ENCODE measurements at places on chromosomes 11 and 22. TPM values are rescaled to one million over a fixed set of nuclear protein-coding genes. Genes with fewer than 3 reads are reported as not detected.

The OR52I2 gene
- not detected for total RNA-seq

DNA sequence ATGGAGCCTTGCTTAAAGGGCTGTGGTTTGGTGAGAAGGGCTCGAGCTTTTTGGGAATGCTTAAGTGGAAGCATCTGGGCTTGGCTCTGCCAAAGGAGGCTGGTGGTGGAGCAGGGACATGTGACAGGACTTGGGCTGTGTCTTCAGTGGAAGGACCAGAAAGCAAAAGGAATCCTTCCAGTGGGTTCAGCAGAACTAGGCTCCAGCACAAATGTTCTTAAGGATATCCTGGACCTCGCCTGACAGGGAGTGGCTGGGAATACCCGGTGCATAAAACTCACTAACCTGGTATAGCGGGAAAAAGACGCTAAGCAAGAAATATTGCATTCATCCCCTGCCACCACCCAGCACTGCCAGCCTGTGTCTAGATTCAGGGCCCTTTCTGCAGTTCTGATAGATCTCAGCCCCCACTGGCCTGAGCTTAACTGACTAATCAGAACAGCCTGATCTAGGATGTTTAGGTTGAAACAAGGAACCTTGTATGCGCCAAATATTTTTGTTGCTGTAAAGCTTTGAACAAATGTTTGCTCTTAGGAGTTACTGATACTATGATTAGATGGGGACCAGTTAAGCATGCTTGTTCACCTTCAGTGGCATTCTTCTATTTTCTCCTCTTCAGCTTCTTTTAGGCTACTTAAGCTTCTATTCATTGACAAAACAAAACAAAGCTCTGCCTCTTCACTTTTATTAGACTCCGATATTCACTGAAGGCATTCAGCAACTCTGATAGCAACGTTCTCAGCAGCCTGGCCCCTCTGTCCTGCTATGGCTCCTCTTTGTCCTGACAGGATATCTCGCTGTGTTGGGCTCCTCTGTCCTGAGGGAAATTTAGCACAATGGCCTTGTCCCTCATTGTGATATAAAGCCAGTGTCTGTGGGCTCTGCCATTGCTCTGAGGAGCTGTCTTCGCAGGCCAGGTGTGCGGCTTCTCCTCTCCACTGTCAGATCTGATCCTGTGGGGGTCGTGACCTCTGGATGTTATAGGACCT lies 25.0 kb downstream of the PPFIBP2 start:
- DNase-seq: no peak

DNA sequence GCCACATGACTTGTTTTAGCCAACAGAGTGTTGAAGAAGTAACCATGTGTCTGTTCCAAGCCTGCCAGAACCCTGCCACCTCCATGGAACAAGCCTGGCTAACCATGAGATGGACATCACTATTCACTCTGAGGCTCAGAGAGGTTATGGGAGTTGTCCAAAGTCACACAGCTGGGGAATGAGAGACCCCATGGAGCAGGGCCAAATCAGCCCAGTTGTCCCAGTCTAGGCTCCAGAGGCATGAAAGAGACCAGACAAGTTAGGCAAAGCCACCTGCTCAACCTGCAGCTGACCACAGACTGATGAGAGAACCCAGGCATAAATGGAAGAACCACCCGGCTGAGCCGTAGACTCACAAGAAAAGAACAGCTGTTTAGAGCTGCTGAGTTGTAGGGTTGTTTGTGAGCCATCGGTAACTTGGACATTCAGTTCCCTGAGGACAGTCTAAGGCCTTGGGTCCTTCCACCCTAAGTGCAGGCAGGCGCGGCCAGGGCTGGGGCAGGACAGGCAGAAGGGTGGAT lies 74.7 kb upstream of the PHF21B start:
- DNase-seq: no peak

DNA sequence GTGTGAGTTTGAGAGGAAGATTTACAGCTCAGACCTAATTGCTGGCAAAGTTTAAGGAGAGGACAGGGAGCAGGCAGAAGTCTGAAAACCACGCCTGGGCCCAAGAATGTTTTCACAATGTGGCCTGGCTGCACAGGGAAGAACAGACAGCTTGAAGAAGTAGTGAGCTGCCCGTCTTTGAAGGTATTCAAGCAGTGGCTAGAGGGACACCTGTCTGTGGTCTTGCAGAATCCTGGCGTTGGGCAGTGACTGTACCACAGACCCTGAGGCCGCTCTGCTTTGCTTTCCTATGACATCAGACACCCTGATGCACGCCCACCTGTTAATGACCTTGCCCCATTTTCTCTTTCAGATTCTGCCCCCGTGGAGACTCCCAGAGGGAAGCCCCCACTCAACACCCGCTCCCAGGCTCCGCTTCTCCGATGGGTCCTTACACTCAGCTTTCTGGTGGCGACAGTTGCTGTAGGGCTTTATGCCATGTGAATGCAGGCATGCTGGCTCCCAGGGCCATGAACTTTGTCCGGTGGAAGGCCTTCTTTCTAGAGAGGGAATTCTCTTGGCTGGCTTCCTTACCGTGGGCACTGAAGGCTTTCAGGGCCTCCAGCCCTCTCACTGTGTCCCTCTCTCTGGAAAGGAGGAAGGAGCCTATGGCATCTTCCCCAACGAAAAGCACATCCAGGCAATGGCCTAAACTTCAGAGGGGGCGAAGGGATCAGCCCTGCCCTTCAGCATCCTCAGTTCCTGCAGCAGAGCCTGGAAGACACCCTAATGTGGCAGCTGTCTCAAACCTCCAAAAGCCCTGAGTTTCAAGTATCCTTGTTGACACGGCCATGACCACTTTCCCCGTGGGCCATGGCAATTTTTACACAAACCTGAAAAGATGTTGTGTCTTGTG lies 6.6 kb upstream of the MCM5 start:
- DNase-seq: no peak

GRCh38 chr11:82675838-82676237 lies 57.8 kb downstream of the FAM181B start:
- DNase-seq: no peak
